ENCODE measurements at places on chromosomes 7 and 10. TPM values are rescaled to one million over a fixed set of nuclear protein-coding genes. Genes with fewer than 3 reads are reported as not detected.
A peak's percentile ranks its signal among the peaks of the same experiment; 100 is the strongest.

DNA sequence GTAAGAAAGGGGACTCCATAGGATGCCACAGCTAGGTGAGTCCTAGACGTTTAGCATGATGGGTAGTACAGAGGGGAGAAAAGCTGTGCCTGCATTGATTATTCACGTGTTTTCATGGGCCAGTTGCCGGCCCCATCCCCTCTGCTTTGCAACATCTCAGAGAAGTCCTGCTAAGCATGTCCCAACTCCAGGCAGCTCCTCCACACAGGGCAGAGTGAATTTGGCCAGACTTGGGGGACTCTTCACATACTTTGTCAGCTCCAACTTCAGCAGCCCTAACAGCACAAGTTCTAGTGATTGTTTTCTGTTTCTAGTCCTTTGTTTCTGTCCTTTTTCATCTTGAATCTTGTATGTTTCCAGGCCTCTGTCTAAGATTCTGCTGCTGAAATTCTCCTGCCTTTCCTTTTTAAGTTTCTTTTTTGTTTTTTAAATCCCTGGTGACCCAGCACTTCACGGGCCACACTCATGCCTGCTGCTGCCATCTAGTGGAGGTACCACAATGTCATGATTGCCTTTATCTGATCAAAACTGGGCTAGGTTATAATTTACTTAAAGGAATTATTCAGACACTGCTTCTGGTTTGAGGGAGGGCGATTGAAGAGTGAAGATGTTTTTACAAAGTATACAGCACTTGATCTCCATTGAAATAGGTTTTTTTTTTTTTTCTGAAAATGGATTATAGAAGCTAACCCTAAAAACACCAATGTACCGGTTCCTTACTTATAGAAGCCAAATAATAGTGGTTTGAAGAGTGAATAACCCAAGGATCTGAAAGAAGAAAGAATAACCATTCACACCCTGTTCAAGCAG, 276.9 kb downstream of the CSTF2T start:
- peak; percentile 76 for DNase-seq

- DNase-seq = no peak
Measured at GRCh38 chr7:51054231-51054630, 262.4 kb downstream of the COBL start.

DNA sequence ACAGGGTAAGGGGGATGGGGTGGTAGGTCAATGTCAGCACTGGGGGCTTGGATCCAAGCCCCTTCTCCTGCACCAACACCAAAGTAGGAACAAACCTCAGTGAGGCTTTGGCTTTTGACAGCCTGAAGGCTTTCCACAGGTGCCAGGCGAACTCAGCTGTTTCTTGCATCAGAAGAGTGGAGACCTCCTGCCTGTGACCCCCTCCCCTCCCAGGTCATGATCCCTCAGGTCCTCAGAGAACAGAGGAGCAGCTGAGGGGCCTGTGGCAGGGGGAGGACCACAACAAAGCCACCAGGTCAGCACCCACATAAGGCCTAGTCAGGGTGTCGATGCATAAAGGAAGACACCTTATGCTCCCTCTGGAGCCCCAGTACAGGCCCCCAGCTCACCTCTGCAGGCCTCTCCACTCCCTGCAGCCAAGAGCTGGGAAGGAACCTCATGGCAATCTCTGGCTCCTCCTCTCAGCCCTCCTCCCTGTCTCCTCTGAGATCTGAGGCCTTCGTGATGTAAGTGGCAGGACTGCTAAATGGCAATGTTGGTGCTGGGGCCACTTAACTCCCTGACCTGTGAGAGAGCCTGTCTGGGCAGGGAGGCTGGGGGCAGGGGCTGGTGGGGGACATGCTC, 19.1 kb upstream of the PRRT4 start:
- no peak for DNase-seq

The NME8 gene
- total RNA-seq = not detected

DNA sequence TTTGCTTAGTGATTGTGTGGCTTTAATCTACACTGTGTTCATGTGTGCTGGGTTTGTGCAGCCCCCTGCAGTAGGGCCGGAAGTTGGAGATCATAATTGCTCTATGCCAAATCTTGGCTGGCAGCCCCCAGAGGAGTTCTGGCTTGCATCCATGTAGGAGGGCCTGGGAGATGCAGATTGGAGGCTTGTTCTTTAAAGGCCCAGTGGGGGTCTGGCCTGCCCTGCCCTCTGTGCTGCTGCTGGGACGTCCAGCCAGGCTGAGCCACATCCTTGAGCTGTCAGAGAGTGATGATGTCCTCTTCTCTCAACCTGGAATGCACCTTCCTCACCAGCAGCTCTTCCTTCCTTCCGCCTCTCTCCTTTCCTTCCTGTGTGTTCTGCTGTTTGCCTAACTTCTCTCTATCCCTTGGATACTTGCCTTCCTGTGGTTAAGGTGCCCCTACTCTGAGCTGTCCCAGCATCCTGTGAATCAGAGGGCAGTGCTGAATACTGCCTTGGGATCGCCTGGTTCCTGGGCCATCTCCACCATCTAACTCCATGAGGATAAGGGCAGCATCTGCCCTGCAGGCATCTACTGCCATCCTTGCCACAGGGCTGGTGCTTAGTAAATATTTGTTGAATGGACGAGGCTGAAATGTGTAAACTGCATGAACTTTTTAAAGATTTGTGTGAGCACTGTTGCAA, 30.2 kb downstream of the DOCK1 start:
- no peak for DNase-seq

The NKX6-2 gene
- not detected for total RNA-seq

- no peak for DNase-seq
Measured at GRCh38 chr7:112420236-112420861, 29.9 kb upstream of the IFRD1 start.

The MKX gene
- total RNA-seq = 6.9 TPM

- DNase-seq = peak; percentile 45
Measured at GRCh38 chr10:120423431-120424197, 33.4 kb upstream of the PLPP4 start.

DNA sequence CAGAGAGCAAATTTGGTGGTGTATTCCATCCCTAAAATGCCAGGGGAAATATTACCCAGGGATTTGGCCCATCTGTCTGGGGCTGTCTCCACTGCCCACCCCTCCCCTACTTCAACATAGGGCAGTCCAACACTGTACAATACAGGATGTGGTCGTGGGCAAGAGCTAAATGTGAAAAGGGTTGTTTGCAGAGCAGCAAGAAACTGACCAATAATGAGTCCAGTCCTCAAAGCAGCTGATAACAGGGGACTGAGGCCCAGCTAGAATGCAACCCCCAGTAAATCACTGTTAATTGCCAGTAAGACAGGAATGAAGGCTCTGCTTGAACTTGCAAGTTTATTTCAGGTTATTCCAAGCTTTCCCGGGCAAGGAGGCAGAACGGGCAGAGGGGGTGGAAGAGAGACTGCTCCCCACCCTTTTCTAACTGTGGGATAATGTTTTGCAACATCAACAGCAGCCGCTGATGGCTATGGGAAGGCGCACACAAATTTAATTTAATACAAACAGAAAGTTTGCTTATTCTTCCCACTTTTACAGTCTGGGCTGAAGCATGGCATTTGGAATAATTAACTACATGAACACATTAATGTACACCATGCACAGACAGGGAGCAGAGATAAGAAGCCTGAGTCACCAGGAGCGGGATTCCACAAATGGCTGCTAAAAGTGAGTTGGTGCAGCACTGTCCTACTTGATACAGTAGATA, 36.8 kb downstream of the AFAP1L2 start:
- peak; percentile 97 for DNase-seq

DNA sequence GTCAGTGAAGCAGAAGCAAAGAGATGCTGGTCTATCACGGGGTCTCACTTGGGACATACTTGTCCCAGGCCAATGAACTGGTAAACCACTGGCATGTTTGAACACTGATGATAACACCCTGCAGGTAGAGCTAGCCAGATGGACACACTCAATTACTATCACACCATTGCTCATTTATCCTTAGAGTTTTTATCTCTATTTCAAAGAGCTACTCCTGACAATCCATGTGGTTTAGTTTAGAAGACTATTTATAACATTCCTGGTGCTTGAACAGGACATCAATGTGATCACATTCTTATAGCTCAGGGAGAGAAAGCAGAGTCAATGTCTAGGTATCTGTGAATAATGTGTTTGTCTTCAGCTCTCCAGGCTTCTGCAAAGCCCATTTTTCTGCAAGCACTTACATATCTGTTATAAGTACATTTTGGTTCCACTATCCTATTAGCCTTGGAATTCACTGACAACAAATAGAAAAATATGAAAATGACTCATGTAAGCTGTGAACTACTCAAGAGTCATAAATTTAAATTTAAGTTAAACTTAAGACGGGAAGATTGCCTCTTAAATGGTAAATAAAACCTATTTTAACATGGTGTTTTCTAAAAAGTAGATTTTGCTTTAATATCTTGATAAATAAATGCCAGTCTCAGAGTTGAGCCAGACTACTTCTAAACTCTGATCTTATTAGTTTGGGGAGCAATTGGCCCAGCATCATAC, 106.7 kb upstream of the MBL2 start:
- peak; percentile 4 for DNase-seq

- no peak for DNase-seq
Measured at GRCh38 chr10:17878896-17879295, 69.7 kb downstream of the MRC1 start.

GRCh38 chr7:116259871-116260440, 49.6 kb downstream of the TES start:
- DNase-seq = peak; percentile 52

All from fibroblast of villous mesenchyme (primary cell).